ENCODE measurements at places on chromosomes 6 and 20.

GRCh38 chr6:158999154-158999665, 792 bp downstream of the RSPH3 start:
- DNase-seq: no peak

GRCh38 chr6:55659304-55659703, 80.3 kb upstream of the HMGCLL1 start:
- DNase-seq: no peak

- peak; percentile 46 for DNase-seq
These were observed 8.6 kb downstream of the AARS2 start for GRCh38 chr6:44304282-44305199.

- no peak for DNase-seq
These were observed 8.7 kb downstream of the PLCG1 start for GRCh38 chr20:41145821-41146620.

DNA sequence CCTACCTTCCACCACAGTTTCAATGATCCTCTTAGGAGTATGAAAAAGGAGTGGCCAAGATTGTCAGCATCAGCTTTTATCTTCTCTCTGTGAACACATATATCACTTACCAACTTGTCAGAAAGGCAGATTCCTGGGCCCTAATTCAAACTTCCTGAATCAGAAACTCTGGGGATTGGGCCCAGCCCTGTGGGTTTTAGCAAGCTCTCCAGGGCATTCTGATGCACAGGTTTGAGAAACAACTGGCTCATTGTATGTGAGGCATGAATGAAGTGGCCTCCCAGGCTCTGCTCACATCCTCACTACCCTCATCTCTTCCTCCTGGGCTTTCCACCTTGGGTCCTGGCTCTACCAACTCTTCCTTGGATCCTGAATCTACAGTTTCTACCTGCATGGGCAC, 13.2 kb upstream of the THBD start:
- DNase-seq: no peak

- no peak for DNase-seq
These were observed 107.8 kb downstream of the SYNE1 start for GRCh38 chr6:152529369-152529768.

GRCh38 chr6:36376183-36376582, 11.3 kb downstream of the ETV7 start:
- DNase-seq: no peak

GRCh38 chr6:166361077-166361429, 18.7 kb upstream of the SFT2D1 start:
- DNase-seq: no peak

DNA sequence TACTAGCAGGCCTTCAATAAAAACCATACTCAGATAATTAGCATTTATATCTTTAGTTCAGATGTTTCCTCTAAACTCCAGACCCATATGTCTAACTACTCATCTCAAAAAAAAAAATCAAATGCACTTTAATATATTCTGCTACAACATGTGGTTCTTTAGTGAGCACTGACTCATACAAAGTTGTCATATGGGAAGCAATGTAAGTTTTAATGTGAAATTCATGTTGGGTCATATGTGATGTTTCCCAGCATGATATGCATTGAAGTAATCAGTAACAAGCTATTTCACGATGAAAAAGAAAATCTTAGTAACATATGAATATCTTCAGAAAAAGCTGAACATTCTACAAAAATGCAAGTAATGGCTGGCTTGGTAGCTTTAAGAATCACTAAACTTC, 859.7 kb upstream of the ADGRB3 start:
- DNase-seq: peak; percentile 20

DNA sequence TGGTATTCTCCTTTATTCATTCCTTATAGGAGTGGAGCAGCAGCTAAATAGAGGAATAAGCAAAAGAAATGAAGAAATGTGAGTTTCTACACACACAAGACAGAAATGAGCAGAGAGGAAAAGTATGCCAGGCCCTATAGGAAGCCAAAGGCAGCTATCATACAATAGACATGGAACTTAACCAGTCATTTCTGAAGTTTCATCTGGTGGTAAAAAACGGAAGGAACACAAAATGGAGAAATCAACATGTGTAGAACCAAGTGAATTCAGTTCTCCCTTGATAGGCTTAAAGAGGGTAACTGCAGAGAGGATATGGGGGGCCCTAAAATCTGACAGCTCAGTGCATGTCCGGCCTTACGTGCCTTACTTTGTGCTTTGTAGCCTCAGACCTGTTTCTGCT, 44.6 kb downstream of the TSBP1 start:
- no peak for DNase-seq

DNA sequence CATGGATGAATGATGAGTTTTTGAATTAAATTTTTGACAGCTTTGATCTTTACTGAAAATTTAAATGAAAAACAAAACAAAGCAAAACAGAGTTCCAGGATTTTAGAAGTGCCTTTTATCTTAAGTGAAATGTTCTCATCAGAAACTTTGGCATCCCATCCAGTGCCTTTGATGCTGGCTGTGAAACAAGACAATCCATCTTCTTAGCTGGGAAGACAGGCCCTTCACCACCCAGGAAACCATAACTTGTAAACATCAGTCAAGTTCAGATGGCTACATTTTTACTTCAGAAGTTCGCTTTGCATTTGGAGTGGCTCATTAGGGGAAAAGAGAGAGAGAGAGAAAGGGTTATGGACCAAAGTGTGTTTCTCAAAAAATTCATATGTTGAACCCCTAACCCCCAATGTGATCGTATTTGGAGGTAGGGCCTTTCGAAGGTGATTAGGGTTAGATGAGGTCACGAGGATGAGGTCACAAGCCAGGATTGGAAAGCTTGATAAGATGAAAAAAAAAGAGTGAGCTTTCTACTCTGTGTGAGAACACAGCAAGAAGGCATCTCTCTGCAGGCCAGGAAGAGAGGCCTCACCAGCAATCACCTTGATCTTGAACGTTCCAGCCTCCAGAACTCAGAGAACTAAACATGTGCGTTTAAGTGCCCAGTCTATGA, 366.5 kb downstream of the PRKN start:
- no peak for DNase-seq

DNA sequence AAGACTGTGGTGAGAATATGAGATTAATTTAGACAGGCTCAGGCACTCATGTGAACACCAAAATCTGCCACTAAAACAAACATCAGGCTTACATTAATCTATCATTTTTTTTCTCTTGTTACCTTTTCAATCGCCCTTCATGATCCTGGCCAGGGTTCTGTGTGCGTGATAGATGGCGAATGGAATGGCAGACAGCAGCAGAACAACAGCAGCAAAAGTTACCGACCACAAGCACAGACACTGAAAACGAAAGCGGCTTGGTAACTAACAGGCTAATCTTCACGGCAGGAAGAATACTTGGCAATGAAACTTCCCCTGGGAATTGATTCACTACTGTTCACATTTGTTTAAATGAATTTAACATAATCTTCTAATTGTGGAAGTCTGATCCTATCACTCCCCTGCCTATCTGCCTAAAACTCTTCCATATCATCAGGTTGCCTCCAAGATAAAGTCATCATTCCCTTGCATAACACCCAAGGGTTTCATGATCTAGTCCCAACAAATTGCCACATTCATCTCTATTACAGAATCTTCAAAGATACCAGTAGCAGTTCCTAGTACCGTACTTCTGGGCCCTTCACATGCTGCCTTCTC, 28.7 kb downstream of the PTPRK start:
- DNase-seq: peak; percentile 38

GRCh38 chr6:53862662-53863462, 68.1 kb downstream of the LRRC1 start:
- DNase-seq: peak; percentile 28

GRCh38 chr6:165266621-165267020, 42.8 kb downstream of the C6orf118 start:
- DNase-seq: no peak

DNA sequence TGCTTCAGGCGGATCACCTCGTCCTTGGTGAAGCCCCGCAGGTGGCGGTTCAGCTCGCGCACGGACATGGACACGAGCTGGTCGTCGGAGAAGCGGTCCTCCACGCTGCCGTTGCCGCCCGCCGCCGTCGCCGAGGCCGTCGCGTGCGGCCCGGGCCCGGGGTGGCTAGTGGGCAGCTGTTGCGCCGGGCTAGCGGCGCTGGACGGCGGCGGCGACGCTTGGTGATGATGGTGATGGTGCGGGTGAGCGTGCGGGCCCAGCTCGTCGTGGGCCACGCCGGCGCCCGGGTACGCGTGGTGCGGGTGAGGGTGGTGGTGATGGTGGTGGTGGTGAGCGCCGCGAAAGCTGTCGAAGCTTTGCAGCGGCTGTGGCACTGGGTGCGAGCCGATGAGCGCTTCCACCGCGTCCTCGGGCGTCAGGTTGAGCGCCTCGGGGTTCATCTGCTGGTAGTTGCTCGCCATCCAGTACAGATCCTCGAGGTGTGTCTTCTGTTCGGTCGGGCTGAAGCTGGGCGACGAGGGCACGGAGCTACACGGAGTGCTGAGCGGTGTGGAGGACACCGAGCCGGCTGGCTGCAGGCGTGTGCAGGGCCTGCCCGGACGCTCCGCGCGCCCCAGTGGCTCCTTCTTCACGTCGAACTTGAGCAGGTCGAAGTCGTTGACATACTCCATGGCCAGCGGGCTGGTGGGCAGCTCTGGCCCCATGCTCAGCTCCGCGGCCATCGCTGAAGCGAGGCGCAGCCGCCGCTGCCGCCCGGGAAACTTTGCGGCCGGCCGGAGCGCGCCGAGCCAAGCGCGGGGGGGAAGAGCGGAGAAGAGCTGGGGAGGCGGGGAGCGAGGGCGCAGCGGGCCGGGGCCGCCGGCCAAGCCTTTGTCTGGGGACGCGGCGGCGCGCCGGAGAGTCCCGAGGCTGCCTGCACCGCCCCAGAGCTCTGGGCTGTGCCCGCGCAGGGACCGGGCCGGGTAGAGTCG, 622 bp downstream of the MAFB start:
- DNase-seq: no peak

DNA sequence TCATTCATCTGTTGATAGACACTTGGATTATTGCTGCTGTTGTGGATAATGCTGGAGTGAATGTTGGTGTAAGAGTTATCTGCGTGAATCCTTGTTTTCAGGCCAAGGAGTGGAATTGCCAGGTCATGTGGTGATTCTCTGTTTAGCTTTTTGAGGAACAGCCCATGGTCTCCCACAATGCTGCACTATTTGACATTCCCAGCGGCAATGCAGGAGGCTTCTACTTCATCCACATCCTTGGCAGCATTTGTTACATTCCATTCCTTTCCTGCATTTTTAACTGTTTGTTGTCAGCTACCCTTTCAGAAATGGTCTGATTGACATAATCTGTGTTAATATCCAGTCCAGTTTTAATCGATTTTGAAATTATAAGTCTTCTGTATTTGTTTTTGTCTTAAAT, 51.7 kb upstream of the CLDN20 start:
- no peak for DNase-seq

DNA sequence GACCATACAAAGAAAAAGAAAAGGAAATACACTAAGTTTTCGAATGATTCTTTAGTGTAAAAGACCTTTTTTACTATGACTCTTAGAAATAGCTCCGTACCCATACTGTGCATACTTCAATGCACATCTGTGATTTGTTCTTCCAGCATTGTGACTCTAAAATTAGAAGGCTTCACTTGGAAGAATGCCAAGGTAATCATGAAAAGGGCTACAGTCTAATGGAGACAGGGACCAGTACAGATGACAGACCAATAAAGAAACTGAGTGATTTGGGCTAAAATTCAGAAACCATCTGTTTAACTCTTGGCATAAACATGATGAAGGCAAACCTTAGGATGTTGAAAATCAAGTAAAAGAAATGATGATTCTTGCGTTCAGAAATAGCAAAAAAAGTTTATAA, 46.3 kb downstream of the CYP39A1 start:
- peak; percentile 22 for DNase-seq

GRCh38 chr6:140774080-140774505, 1358.6 kb upstream of the GJE1 start:
- peak; percentile 18 for DNase-seq

DNA sequence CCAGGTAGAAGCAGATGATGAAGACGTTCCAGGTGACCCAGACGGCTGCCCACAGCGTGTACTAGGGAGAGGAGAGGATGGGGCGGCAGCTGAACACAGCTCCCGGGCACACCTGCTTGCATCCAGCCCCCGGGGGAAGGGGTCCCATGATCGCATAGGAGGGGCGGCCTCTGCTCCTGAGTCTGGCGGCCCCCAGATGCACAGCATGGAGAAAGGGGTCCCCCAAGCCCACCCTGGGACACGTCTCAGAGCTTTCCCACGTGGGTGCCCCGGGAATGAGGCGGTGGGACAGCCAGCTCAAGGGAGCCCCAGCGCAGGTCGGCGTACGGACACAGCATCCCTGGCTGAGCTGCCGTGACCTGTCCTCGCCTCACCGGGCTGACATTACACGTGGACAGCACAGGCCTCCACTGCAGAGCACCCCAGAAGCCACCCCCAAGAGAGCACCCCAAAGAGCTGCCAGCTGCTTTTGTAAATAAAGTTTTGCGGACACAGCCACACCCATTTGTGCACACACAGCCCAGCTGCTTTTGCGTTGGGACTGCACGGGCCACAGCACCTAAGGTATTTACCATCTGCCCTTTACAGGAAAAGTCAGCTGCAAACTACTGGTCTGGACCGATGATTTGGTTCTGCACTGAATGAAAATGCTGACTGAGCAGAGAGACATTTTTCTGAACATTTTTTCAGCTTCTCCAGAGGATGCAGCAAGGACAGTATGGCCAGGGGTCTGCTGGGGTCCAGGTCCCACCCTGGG, 5.2 kb downstream of the NKAIN4 start:
- no peak for DNase-seq

- DNase-seq: no peak
These were observed 83.4 kb downstream of the ZNF217 start for GRCh38 chr20:53510262-53510661.

DNA sequence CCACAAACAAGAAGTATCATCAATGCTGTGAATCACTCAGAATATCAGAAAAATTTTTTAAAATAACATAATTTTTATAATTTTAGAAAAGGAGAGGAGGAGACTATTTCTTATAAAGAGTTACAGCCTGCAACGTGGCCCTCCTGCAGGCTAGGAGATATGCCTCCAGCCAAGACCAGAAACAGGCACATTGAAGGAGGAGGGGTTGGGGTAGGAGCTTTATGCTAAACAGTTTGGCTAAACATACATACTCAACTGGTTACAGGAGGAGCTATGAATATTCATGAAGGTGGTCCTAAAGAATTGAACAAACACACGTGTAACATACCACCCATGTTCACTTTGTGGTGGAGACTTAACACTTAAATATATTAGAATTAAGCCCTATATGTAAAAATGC, 14.2 kb upstream of the LCA5 start:
- DNase-seq: no peak

All from eye (tissue), 1 donor.